ENCODE measurements at places on chromosomes 12 and 14.
A peak's percentile ranks its signal among the peaks of the same experiment; 100 is the strongest.

DNA sequence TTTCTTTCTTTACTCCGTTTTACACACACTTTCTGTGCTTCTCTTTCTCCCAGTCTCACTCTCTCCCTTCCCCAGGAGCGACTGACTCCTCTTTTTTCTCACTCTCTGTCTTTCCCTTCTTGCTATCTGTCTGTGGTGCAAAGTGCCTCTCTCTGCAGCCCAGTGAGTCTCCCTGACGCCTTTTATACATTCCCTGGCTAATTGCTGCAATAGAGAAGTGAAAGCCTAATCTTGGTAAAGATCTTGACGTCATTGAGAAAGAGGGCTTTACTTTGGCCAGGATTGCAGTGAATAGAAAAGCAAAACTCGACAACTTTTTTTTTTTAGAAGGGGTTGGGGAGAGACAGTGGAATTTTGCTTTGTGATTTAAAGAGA lies 706 bp upstream of the DIO2 start:
- peak; percentile 85 for DNase-seq

DNA sequence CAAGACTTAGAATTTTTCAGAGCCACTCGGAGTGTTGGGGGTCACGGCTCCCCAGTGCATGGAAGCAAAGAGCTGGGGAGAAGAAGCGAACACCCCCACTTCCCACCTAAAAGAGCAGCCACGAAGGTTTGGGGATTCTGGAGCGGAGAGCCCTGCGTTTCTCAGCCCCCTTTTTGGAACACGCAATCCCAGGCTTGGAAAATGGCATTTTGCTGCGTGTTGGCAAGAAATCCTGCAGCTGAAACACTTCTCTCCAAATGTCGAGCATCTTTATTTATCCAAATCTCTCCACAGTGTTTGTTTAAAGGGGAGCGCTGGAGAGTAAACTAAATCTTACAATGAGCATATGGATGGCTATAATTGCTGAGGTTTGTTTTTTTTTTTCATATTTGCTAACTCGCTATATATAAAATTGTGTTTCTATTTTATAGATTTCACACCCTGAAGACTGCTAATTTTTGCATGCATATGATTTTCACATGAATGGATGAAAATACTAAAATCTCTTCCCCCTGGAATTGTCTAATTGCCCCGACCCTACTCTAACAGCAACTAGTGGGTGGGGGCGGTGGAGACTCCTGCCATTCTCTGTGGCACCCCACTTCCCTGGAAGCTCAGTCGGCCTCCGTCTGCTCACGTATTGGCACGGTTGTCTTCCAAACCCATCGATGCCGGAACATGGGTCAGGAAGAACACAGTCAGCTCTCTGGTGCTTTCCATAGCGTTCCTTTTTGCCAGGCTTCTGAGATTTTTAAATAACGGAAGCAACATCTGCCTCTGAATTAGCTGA lies 120.5 kb downstream of the GCH1 start:
- DNase-seq = no peak

- DNase-seq = no peak
Measured at GRCh38 chr14:67778792-67779191, 37.6 kb downstream of the ZFYVE26 start.

DNA sequence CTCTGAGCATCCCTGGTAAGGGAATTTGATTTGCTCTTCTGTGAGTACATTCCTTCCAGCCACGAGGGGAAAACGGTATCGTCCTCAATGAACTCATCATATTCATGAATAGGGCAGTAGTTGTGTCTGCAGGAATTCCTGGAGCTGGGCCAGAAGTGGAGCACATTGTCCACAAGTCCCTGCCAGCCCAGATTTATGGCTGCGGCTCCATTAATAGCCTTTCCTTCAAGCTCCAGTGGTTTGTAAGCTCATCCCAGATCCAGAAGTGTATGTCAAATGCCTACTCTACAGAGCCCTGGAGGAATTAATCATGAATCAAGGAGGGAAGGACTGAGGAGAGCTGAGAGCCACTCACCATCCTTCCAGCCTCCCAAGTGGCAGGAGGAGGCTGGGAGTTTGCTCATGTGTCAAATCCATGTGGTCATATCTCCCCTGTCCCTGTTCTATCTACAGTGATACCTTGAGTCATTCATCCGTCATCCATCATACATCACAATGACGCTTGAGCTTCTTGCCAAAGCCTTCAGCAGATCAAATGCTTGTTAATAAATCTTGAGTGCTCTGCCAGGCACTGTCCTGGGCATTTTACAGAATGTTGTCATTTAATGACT lies 65.5 kb downstream of the SVOP start:
- DNase-seq = no peak

- no peak for DNase-seq
Measured at GRCh38 chr12:71565535-71565934, 98.1 kb downstream of the ZFC3H1 start.

- DNase-seq = no peak
Measured at GRCh38 chr12:131038961-131039950, 85.5 kb downstream of the ADGRD1 start.

- DNase-seq = no peak
Measured at GRCh38 chr14:23104591-23105347, at the start of gene CIROP. CIROP (minus strand) TSS chr14:23104989; CDS start chr14:23104920, 69 bp downstream.

Data from MV-4-11 (cell line).